ENCODE measurements at places on chromosomes 3 and 15.
A peak's percentile ranks its signal among the peaks of the same experiment; 100 is the strongest.

DNA sequence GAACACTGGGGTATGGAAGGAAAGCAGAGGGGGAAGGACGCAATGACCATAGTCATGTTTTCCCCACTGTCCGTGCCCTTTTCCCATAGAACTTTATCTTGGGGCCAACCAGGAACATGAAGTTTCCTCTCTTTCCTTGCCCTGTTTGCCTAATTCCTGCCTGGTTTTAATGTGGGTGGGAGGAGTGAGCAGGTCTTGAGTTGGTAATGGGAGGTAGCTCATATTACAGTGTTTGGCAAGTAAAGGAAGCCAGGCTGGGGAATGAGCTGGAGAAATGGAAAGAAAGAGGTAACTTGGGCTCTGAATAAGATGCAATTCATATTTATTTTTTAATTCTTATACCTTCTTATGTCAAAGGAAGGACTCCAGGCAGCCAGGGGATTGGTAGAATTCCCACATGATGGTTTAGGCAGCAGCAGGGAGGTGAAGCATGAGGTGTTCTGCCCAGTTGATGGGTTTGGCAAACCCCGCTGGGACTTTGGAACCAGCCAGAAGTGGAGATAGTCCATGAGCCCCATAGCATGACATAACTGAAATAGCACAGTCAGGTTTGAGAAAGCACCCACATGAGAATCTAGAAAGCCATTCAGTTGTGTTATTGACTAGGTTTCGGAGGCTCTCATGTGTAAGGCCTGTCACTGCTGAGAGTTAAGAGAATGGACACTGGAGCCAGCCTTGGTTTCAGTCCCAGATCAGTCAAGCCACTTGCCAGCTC lies 60.0 kb downstream of the CCK start:
- no peak for DNase-seq

- DNase-seq = no peak
These were observed 303.9 kb downstream of the PDCD6IP start for GRCh38 chr3:34102288-34102687.

DNA sequence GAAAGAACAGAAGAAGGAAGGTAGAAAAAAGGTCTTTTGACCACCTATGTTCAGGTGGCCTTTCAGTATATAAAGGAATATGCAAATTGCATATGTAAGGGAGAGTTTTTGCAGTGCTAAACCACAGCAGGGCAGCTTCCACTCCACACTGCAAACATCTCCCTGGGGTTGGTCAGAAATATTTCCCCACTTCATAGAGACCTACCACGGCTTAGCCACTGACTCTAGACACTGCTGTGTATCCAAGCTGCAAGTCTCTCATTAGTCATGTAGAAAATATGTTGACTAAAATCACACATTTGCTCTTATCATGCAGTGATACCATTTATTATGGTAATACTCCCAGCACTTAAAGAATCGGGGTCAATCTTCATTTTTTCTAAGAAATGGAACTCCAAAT lies 214.9 kb upstream of the NR2F2 start:
- no peak for DNase-seq

DNA sequence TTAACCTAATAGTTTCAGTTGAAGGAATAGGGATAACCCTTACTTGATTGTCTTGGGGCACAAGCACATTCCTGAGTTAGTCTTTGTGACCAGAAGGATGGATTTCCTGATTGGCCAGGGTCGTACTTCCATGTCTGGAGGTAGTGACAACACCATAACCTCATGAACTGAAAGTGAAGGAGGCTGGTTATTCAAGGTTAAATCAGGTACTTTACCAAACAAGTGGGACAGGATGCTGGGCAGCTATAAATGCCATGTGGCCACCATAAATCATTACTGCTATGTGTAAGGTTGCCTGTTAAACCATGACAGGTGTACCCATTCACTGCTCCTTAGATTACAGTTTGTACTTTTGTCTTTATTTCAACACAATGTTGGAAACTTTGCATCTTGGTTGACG lies 128.3 kb upstream of the SAMMSON start:
- no peak for DNase-seq

GRCh38 chr15:60843482-60843881 lies 364.5 kb upstream of the ICE2 start:
- no peak for DNase-seq

GRCh38 chr3:184008161-184008560 lies 9.5 kb downstream of the ABCC5 start:
- DNase-seq = no peak

- no peak for DNase-seq
These were observed 139.5 kb downstream of the TJP1 start for GRCh38 chr15:29682781-29683180.

DNA sequence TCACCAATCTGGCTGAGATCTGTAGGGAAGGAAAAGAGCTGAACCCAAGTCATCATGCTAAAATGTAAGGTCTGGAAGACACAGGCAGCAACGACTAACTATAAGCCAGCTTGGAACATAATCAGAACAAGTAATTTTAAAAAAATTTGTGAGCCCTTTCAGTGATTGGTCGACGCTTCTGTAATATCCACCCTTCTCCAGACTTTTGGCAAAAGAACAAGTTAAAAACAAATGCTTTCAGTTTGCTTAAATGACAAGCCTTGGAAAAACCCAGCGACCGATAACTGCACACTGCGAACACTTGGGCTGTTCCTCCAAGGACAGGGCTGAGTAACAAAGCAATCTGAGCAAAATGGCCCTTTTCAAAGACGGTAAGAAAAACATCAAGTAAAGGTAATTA lies 49.6 kb downstream of the PCSK6 start:
- no peak for DNase-seq

- DNase-seq = no peak
These were observed 16.4 kb upstream of the FGD5 start for GRCh38 chr3:14802381-14802731.

GRCh38 chr3:40580494-40581091 lies 55.8 kb downstream of the ZNF621 start:
- DNase-seq = peak; percentile 30

GRCh38 chr3:85524104-85524503 lies 565.3 kb downstream of the CADM2 start:
- DNase-seq = no peak

- no peak for DNase-seq
These were observed 416.6 kb upstream of the NECTIN3 start for GRCh38 chr3:110654843-110655502.

- no peak for DNase-seq
These were observed 46.2 kb upstream of the ADGRG7 start for GRCh38 chr3:100563228-100563627.

DNA sequence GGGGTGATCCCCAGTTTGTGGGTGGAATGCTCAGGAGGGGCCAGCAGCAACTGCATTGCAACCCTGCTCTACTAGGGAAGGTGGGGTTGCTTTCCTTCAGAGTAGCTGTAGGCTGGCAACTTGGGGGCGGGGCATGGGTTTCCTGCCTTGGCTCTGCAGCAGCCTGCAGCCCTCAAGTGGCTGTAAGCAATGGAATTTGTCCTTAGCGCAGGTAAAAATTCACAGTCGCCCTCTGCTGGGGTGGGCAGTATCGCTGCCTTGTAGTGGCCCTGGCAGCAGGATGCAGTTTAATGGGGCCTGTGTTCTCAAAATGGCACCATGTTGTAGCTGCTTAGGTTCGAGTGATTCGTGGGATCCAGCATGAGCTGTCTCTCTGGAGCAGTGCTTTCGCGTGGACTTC lies 29.8 kb downstream of the STT3B start:
- no peak for DNase-seq

DNA sequence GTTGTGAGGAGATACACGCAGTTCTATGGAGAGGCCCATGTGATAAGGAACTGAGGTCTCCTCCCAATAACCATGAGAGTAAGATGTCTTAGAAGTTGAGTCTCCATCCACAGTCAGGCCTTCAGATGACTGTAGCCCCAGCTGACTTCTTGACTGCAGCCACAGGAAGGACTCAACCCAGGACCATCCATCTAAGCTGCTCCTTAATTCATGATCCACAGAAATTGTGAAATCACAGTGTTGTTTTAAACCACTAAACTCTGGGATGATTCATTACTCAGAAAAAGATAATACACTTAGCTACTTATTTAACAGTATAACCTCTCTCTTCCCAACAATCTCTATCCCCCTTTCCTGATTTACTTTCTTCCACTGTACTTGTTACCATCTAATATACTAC lies 173.3 kb downstream of the ALDH1A2 start:
- no peak for DNase-seq

- DNase-seq = no peak
These were observed 12.6 kb downstream of the CEP152 start for GRCh38 chr15:48798319-48798718.

DNA sequence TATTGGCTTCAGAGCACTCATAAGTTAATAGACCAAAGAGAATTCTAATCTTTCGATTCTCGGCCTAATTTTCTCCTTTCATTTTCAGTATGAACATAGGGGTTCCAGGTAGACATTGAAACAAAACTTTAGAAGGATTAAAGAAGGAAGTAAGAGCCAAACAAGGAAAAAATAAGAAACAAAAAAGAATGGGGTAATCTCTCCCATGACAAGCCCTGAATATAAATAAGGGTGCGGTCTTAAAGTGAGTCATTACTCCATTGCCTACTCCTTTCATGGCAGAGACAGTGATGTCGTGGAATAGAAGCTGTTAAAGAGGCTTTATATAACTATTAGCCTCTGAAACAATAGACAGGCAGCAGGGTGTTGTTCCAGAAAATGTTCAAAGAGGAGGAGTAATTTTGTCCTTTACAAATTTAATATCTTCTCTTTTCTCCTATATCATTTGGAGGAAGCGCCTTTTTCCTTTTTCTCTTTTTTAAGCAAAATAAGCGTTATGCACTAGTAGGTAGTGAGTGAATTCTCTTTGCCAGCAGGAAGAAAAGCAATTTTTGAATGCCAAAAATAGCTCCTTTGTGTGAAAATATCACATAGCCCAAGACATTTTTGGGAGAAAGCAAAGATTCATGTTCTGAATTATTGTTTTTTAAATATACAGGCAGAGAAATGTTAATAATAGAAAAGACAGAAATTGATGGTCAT lies 607.9 kb upstream of the KCNMB2 start:
- DNase-seq = no peak

DNA sequence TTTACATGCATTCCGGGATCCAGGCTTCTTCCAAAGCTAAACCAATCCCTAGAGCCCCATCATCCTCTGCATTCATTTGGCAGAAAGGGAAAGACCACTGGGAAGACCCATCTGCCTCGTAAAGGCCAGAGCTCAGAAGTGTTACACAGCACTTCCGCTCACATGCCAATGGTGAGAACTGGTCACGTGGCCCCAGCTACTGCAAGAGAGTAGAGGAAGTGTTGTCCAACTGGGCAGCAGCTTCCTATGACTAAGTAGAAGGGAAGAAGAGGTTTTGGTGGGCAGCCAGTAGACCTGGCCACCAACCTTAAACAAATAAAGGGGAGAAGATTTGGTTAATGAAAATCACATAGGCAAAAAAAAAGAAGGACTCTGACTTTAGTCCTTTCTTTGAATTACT lies 74.4 kb upstream of the PPP2R3A start:
- DNase-seq = no peak

DNA sequence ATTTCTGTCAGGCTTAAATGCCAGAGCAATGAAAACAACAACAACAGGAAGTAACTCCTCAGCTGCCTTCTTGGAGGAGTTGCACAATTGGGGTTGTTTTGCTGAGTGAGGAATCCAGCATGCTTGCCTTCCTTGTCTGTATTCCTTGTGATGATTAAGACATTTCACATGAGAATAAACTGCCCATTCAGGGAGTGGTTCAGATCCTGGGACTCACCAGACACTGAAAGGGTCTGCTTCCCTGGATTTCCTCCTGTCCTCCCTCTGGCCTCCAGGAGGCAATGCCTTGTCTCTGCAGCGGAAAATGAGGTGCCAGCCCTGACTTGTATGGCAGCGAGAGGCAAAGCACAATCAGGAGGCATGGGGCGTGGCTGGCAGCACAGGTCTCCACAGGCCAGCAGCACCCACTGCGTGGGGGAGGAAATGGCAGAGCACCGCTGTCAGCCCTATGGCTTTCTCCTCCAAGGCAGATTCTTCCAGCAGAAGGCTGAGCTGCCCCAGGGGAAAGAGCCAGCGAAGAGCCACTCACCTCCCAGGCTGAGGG lies 41.5 kb downstream of the RBP2 start:
- no peak for DNase-seq

GRCh38 chr3:127589600-127590281 lies 792 bp downstream of the TPRA1 start:
- no peak for DNase-seq

- DNase-seq = no peak
These were observed 104.7 kb downstream of the TP63 start for GRCh38 chr3:189735913-189736312.

DNA sequence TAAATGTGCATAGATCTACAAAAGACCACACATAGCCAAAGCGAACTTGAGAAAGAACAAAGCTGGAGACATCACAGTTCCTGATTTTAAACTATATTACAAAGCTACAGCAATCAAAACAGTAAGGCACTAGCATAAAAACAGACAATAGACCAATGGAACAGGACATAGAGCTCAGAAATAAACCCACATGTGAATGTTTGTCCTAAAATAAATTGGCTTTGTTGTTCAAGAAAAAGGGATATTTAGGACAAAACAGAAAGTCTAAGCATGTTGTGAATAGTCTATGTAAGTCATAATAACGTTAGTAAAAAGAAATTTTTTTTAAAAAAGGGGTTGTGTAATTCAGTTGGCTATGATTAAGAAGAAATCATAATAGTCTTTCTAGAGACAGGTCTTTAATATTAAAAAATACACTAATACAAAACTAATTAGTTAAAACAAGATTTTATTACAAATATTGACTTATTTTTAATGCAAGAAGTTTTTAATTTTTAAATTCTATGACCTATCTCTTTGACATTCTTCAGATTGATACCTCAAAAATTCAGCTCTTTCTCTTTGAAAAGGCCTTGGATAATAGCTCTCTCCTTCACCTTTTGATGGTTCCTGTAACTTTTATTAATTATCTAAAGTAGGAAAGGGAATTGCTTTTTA lies 11.6 kb downstream of the TMEM212 start:
- DNase-seq = no peak

DNA sequence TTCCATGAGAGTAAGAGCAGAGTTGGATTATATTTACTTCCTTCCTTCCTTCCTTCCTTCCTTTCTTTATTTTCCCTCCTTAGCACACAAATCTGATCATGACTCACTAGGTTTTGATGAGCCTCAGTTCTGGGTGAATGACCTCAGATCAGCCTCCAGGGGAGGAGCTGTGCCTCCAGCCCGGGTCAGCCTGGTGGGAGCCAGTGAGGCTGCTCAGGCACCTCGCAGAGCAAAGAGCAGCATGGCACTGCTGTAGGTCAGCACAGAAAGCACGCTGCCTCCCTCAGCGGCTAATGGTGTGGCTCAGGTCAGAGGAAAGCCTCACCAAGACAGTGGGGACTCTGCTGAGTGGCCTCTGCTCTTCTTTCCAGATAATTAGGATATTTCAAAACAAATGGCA lies 108.5 kb downstream of the SYNPR start:
- DNase-seq = no peak

GRCh38 chr3:67377299-67377698 lies 277.1 kb downstream of the SUCLG2 start:
- DNase-seq = no peak

- DNase-seq = no peak
These were observed 27.7 kb upstream of the MFSD1 start for GRCh38 chr3:158773845-158774830.

- DNase-seq = no peak
These were observed 33.0 kb downstream of the SLC6A20 start for GRCh38 chr3:45763303-45763675.

All from stimulated activated CD4-positive, alpha-beta T cell treated with anti-CD3 and anti-CD28 coated beads, Interleukin-1b, Interleukin-23, amount 100 ng/mL, for 1 hour (primary cell).